ENCODE measurements at places on chromosomes 3 and 15.

DNA sequence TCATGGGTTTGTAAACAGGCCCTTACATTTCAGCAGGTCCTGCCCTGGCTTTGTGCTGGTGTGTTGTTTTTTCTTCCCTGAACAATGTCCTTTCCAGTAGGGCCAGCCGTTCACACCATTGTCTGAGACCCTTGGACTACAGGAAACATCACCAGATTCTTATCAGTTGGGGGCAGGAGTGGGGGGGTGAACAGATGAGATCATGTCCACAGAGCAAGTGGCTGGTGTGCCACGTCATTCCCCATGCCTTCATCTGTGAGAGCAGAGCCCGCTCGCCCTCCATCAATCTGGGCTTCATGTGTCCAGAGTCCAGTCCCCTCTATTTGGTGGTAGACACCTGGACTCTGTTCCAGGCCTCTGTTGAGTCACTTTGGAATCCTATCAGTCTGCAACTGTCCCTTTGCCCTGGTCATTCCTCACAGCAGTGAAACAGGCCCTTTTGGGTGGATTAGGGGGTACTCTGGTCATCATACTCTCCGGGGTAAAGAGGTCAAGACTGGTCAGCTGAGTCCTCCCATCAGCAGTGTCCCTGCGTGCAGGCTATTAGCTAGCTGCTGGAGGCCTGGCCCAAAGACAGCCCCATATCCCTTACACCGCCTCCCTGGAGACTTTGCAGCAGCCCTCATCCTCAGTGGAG, 15.0 kb downstream of the SEMA3G start:
- DNase-seq: no peak

DNA sequence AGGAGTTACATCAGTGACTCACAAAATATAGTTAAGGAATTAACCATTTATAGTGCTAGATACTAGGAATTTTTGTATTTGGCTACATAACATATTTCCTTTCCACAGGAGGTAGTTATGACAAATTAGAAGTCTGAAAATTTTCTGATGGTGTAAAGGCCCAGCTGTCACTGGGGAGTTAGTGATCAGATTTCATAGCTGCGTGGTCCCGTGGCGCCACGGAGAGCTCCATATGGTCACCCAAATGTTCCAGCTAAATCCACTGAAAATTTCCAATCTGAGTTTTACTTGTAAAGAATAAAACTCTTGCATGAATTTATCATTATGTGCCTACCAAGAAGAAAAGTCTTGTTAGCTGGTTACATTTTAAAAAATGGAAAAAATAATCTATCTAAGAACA, 368.9 kb upstream of the PLSCR5 start:
- no peak for DNase-seq

DNA sequence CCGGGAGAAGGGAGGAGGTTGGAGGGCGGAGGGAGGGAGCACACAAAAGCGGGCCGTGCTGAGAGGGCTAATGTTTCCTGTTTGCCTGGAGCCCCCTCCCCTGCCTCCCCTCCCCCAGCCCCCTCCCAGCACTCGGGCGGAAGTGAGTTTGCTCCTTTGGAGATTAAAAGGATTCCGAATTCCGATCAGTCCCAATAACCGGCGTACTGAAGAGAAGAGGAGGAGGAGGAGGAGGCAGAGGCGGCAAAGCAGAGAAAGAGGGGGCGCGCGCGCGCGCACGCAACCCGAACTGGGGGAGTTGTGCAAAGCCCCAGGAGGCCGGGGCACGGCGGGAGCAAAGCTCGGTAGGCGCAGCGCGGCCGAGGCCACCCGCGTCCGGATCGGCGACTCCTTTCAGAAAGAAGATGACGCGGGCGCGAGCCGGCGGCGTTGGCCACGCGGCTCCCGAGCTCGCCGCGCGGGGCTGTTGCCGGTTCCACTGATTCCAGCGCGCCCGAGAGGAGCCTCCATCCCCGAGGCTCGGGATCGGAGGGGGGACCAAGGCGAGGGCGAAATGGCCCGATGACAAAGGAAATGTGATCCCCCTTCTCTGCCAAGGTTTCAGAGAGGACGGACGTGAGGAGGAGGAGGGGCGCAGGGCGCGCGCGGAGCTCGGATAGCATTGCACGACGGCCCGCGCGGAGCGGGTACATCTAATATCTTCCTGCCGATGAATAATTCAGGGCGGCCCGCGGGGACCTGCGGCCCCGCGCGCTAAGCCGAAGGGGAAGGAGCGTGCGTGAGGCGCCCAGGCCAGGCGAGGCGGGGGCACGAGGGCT, 1.1 kb upstream of the TRIM71 start:
- no peak for DNase-seq

DNA sequence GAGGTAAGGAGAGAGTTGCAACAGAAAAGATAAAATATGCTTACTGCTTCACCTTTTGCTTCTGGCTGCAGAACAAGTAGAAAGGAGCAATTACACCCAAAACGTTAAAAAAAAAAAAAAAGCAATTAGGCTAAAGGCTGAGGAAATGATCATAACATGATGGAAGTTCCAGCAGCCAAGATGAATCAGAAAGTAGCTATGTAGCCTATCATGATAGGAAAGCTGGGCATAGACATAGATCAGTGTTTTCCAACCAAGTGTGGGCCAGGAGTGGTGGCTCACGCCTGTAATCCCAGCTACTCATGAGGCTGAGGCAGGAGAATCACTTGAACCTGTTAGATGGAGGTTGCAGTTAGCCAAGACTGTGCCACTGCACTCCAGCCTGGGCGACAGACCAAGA, 52.6 kb downstream of the AGTR1 start:
- DNase-seq: no peak

GRCh38 chr3:144822671-144823070, 851.0 kb downstream of the DIPK2A start:
- DNase-seq: no peak

DNA sequence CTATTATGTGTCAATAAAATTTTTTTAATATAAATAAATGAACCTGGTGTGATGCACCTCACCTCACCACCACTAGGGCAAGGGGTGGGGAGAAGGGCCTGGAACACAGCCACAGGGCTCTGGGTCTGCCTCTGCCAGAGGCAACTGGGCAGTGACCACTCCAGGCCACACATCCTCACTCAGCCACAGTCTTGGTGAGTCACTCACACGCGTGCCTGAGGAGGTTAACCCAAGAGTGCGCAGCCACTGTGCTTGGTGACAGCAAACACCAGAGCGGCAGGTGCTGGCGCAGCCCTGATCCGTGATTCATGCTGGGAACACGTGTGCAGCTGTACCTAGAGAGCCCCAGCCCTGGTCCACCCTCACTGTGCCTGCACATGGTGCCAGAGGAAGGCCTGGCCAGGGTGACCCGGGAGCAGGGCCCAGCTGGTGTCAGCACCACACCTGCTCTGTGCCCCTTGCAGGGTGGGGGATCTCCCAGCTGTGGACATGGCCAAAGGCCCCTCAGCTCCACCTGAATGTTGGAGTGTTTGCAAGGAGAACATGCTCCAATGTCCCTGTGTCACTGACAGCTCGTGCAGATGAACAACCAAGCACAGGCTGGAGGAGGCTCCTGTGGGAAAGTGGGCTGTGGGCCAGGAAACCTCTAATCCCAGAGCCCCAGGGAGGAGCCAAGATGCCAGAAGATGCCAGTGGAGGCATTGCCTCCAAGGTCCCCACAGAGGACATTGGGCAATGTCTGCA, 2.1 kb downstream of the SLC41A3 start:
- no peak for DNase-seq

GRCh38 chr3:151109286-151109800, 23.9 kb downstream of the MED12L start:
- no peak for DNase-seq

GRCh38 chr15:35181538-35181937, 96.4 kb upstream of the NANOGP8 start:
- DNase-seq: no peak

DNA sequence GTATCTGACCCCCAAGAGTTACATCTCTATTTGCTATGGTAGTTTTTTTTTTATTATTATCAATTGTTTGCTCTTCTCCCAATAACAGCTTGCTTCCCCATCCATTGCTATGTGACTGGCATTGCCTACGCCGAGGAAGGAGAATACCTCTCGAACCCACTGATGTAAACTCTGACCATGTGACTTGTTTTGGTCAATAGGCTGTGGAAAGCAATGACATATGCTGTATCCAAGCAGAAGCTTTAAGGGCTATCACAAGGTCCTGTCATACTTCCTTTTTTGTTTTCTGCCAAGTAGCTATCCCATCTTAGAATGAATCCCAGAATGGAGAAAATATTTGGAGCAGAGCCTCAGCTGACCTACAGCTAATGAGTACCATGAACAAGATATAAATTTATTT, 111.0 kb upstream of the FRMD4B start:
- DNase-seq: no peak

DNA sequence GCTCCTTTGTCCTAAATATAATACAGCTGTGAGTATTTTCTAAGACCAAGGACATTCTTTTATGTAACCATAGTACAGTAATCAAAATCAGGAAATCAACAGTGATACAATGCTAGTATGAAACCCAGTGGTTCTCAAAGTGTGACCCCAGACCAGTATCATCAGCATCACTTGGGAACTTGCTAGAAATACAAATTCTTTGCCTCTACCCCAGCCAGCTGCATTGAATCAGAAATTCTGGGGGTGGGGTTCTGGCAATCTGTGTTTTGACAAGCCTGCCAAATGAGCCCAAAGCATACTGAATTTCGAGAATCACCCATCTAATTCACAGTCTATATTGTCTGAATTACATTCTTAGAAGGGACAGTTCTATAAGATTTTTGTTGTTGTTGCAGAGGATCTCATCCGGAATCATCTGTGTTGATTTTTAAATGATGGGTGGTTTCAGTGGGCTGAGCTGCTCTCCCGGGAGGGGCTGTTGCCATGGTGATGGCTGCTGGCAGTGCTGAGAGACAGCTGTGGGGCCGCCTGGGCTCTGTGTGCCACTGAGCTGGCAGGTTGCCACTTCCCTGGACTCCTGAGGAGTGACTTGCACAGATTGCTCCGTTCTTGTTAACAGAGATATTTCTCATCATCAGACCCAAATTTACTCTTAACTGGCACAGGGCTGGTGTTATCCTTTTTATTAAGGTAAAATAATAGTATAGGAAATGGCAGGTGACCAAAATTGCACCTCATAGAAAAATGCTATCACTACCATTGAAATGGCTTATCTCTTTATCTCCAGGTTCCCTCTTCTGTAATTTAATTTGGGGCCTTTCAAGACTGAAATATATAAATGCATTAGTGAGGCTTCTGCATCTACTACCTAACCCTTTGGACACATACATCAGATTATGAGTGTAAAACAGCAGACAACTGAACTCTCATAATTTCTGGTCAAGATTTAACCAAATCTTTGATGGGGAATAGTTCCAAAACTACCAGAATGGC, 56.5 kb downstream of the NEK11 start:
- DNase-seq: no peak

DNA sequence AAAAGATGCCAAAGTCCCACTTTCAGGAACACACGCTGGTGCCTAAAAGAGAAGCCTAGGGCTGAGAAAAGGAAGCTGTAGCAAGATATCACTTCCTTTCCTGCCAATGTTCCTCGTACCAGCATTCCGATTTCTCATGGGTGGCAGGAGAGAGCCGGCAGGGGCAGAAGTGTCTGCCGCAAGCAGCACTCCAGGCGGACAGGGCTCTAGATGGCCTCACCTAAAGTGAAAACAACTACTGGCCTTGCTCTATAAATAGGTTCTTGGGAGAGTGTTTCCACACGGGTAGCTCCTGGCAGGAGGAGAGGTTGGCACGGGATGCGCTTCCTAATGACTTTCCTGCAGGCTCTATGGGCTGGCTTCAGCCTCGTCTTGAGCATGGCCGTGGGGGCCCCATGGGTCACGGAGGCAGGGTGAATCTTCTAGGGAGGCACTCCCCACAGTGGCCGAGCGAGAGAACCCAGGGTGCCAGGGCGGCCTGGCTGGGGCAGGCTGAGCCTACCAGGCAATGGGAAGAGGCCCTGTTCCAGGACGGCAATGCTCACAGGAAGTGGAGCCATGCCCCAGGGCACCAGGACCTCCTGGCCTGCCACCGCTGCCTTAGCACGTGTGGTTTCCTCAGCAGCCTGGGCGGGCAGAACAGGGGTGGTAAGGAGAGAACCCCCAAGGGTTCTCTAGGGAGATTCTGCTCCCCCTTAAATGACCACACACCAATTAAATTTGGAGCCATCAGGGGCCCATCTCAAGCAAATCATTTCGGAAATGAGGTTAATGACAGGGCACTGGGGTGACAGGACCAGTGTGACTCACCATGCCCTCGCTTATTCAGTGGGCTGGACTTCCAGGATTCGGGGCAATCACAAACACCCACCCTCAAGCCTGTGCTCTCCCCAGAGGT, 14.6 kb upstream of the DUSP7 start:
- DNase-seq: no peak

DNA sequence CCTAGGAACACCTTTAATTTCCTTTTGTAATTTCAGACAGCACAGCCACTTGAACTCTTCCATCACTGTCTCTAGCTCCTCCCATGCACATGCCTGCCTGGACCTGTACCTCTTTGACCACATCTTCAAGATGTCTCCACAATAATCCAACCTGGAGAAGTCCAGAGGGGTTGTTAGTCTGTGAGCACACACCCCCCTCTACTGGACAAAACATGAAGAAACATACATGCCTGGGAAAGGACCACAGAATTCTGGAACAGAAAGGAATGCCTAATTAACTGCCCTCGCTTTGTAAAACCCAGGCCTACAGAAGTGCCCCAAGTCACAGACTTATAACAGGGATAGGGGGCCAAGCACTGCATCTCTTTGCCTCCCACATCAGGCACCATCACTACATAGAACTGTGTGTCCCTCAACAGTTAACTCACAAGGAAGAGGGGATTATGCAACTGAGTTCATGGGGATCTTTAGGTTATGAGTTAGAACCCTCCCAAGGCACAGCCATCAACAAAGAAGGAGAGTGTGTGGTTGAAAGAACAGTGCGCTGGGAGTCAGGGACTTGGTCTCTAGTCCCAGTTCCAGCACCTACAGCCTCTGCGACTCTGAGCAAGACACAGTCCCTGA, 61.7 kb downstream of the FMN1 start:
- DNase-seq: no peak

GRCh38 chr15:76866008-76866407, 39.1 kb downstream of the SCAPER start:
- no peak for DNase-seq

DNA sequence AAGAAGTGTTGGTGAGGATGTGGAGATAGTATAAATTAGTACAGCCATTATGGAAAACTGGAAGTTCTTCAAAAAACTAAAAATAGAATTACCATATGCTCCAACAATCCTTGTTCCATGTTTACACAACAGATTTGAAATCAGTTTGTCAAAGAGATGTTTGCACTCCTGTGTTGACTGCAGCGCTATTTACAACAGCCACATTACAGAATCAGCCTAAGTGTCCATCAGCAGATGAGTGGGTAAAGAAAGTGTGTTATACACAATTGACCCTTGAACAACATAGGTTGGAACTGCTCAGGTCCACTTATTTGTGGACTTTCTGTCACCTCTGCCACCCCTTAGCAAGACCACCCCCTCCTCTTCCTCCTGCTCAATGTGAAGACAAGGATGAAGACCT, 34.7 kb downstream of the LMLN start:
- no peak for DNase-seq

All from stimulated activated CD8-positive, alpha-beta memory T cell treated with anti-CD3 and anti-CD28 coated beads, Interleukin-15, amount 100 ng/mL, for 24 hours (primary cell).